Stimulated activated CD4-positive, alpha-beta T cell treated with anti-CD3 and anti-CD28 coated beads, Interleukin-12 subunit alpha, Interleukin-12 subunit beta, amount 100 ng/mL, for 48 hours (primary cell): ENCODE measurements at places on chromosomes 5 and 9.
A peak's percentile ranks its signal among the peaks of the same experiment; 100 is the strongest.

DNA sequence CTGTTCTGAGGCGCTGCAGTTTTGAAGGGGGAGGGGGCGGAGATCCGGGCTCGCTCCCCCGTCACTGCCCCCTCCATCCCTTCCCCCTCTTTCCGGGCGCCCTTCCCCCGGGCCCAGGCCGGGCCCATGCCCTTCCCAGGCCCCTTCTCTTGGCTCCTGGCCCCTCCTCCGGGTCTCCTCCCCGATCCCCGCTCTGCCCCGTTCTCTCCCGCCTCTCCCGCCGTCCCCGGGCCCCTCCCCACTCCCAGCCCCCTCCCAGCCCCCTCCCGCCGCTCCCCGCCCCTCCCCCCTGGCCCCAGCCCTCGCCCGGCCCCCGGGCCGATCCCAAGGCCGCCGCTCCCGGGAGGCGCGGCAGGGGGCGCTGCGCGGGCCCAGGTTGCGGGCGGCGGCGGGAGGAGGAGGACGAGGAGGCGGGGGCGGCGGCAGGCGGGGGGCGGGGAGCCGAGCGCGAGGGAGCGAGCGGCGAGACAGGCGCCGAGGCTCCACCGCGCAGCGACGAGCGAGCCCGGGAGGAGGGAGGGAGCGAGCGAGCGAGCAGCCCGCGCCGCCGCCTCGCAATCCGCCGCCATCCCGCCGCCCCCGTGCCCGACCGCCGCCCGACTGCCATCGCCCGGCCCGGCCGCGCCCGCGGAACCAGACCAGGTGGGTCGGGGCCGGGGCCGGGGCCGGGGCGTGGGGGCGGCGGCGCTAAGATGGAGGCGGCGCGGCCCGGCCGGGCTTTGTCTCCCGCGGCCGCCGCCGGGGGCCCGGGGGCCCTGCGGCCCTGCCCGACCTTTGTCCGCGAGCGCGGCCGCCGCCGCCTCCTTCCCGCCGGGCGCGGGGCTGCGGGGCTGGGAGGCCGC lies at the start of gene PRRC2B:
Gene PRRC2B (plus strand): TSS at position 465 of the 842 bp plus-strand sequence. CDS start 36,059 bp downstream, outside the sequence.
- peak; percentile 85 for DNase-seq

DNA sequence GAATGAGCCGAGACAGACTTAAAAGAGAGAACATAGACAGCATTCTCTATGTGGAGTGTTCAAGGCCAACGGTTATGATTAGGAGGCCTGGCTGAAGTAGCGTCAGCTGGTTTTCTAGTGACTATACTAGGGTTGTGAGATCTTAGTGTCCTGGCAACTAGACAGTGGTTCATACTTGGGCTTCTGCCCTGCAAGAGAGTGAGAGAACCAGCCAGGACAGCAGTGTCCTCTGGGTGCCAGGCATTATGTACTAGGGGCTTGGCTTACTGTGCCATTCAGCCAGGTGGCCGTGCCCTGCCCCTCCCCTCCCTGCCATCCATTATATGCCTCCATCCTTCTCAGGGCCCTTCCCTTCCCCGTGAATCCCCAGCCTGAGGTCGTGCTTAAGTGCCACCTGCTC lies 56.8 kb downstream of the TRIO start:
- no peak for DNase-seq

- DNase-seq = no peak
These were observed 56.3 kb downstream of the SLF1 start for GRCh38 chr5:94674490-94675382.

- DNase-seq = no peak
These were observed 54.7 kb upstream of the SIMC1 start for GRCh38 chr5:176183321-176184074.

- no peak for DNase-seq
These were observed 20.6 kb downstream of the KCNMB1 start for GRCh38 chr5:170368586-170368985.

DNA sequence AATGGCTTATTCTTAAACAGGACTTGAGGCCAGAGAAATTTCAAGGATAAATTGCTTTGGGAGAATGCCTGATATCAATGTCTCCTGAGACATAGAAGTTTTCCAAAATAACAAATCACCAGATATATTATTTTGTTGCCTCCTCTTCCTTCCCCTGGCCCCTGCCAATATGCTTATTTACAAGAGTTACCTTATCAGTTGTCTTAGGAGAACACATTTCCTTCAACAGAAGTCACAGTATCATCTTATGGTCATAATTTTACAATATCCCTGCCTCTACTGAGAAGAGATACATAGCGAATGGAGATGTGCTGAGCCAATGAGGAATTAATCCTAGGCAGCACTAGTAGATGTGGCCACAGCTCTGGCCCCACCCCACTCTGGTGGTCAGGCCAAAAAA lies 43.1 kb downstream of the TMEM252 start:
- DNase-seq = no peak

- DNase-seq = no peak
These were observed 31.1 kb downstream of the MEGF9 start for GRCh38 chr9:120683150-120683549.

DNA sequence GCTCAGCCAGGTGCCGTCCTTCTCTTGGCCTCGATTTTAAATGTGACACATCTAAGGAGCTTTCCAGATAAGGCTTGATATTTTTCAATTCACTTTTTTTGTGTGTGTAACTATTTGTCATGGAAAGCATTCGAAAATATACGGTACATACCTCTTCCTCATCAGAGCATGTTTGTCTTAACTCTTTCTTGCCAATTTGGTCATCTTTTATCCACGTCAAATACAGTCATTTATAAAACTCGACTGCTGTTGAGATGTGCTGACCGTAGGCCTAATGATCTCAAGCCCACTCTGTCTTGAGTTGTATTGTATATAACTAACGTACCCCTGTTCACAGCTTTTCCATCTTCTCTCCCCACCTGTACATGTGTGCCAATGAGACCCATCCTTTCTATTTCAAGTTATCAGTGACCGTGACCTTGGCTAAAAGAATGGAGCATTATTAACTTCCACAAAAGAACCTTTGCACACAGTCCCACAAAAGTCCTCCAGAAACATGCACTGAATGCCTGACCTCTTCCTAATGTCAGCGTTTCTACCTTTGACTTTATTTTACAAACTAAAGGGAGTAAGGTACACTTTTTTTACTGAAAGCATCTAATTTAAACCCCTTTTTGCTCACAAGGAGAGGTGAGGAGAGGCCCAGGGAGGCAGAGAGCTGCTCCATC lies 61.6 kb downstream of the IPPK start:
- no peak for DNase-seq

- no peak for DNase-seq
These were observed 76.1 kb downstream of the NREP start for GRCh38 chr5:111680737-111681413.

- no peak for DNase-seq
These were observed 25.4 kb upstream of the ZSWIM6 start for GRCh38 chr5:61306531-61307131.

DNA sequence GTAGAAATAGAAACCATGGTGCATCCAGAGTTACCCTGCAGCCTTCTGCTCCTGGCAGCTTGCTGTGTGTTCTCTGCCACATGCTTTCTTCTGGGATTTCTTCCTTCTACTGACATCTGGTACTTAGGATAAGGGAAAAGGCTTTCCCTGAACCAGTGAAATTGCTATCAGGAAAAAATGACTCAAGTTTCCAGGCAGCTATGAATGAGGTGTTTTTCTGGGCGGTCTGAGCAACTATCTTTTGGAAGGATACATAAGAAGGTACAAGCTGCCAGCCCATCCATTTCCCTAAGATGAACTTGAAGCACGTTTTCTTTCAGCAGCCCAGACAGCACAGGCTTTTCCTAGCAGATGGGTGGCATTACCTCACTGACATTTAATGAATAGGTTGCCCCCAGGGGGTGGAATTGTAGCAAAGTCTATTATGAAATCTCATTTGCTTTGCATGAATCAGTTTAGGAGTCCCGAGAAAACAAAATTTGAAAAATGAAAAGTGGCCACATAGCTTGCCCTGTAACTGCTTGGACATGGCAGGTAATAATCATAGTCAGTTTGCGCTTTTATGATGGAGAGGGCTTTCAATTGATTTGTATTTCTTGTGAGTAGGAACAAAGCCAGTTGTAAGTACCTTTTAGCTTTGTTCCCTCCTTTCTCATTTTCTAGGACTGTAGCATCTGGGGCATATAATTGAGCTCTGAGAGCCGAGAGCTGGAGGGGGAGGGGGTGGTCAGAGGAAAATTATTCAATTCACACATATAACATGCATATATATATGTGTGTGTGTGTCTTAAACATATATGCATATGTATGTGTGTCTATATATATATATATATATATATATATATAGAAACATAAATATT lies 108.5 kb downstream of the C9orf152 start:
- no peak for DNase-seq

GRCh38 chr5:79513704-79514390 lies at the start of gene HOMER1:
Gene HOMER1 (minus strand): TSS chr5:79514134. CDS start chr5:79512774, 1,360 bp downstream.
- peak; percentile 50 for DNase-seq

GRCh38 chr5:91401175-91401574 lies 18.1 kb upstream of the ARRDC3 start:
- DNase-seq = no peak

DNA sequence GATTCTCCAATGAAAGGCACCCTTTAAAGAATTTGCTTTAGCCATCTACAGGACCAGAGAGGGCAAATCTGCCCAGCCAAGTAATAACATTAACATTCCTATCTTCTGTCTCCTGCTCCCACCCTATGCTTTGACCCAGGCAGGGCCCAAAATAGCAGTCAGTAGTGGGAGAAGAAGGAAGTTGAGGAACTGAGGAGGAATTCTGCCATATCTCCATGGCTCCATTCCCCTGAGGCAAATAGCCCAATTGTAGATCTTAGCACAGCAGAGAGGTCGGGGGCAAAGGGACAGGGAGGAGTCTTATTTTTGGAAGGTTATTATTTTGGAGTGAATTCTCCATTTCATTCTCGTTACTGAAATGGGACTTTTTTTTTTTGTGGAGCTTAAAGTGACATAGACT lies 111.1 kb upstream of the IFNK start:
- DNase-seq = no peak

GRCh38 chr5:79834754-79835714 lies 145.4 kb downstream of the CMYA5 start:
- DNase-seq = no peak

DNA sequence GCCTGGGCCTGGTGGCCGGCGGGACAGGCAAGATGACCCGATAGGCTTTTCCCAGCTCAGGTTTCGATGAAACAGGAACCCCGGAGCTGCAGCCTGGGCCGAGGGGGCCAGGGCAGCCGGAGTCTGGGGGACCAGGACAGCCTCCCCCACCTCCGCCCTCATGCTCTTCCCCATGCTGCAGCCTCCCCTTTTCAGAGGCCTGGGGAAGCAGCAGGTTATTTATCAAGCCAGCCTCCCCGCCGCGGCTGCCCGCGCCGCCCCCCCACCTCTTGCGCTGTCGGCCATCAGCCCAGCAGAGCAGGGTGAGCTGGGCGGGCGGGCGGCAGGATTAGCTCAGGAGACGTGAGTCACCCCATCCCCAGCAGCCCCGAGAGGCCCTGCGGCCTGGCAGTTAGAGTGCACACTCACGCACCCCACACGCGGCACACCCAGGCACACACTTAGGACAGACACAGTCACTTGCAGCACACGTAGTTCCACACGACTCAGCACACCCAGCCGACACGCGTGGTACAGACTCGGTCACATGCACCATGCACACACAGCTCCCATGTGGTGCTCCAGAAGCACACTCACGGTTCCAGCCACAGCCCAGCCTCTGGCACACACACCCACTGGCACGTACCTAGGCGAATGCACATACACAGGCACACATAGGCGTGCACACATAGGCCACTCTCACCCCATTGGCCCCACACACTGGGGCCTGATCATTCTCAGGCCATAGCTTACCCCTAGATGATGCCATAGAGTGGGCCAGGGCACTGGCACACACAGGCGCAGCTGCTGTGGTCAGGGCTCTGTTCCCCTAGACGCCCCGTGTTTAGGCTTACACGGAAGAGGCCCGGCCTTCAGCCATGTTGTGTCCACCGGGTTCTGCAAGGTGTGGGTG lies 13.0 kb downstream of the CXXC5 start:
- DNase-seq = no peak

DNA sequence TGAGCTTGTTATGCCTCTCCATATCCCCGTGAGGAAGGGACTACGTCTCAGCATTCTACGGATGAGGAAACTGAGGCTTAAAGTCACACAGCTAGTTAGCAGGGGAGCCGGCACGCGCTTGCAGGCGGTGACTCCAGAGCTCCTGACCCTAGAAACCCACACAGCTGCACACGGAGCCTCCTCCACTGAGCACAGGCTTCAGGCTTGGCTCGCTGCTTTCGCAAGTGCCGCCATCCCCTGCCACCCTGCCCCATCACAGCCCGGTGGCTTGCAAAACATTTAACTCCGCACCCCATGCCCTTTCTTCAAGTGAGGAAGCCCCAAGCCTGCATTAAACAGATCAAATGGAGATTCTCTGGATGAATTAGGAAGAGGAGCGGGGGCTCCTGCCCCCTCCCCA lies 138.3 kb downstream of the HSD17B3 start:
- no peak for DNase-seq

DNA sequence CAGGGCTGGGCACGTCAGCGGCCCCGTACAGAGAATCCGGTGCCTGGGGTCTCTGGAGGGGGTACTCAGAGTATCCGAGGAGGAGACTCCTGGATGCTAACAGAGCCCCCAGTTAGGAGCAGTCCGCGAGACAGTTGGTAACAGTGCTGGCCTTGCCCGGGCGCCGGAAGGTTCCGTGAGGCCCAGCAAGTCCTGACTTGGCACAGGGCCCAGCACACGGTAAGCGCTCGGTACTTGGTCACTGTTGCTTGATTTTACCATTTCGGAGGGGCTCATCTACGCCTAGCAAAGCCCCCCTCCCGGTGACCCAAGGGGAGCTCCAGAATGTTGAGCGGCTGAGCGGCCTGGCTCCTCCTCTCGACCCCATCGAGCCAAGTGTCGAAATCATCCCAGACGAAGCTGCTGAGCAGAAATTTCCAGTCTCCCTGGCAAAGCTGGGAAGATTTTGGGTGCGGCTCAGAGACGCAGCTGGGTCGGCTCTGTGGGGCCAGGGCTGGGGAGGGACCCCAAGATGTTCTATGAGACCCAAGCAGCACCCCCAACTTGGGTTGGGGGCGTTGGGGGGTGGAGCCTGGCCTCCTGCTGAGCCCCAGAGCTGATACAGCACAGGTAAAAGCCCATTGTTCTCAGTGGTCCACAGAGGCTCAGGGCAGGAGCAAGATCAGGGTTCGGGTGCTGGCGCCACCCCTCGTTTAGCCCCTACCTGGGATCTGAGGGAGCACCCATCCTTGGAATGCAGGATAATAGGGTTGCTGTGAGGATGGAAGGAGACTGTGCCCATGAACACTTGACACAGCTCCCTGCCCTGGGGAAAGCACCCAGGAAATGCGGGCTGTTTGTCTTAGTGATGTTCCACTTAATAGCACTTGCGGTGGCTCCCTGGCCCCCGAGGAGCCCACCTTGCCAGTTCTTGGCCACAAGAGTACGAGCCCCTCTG lies 137.2 kb downstream of the C9orf50 start:
- DNase-seq = no peak

DNA sequence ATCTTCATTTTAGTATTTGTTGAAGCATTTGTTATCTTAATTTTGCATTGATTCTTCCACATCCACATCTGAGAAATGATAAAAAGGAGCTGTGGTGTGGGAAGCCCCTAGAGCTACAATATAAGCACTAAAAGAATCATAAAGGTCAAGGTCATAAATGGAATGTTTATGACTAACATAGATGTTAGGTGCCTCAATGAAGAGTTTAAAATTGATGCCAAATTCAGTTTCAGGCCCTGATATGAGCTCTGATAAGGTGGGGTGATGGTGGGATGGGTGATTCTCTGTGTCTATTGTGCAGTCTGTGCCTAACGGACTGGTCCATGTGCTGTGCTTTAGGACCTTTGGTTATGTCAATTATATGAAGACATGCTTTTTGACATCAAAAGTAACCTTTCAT lies 61.2 kb upstream of the CAMK4 start:
- DNase-seq = no peak
